ENCODE measurements at places on chromosomes 7 and 10.
A peak's percentile ranks its signal among the peaks of the same experiment; 100 is the strongest.

DNA sequence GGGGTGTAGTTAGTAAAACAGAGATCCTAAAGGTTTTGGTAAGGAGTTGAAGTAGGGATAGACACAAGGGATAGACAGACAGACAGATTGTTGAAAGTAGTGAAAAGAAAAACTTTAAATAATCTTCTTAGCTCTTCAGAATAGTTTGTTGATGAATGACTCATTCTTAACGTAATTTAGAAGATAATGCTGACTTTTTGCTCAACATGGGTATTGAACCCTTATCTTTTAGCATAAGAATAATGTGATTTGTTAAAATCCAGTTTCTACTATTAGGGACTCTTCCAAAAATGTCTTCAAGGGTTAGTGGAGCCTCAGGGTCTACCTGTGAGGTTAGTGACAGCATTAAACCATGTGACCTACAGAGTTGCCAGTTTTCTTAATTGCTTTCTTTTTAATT, 411.2 kb downstream of the ETV1 start:
- no peak for DNase-seq

DNA sequence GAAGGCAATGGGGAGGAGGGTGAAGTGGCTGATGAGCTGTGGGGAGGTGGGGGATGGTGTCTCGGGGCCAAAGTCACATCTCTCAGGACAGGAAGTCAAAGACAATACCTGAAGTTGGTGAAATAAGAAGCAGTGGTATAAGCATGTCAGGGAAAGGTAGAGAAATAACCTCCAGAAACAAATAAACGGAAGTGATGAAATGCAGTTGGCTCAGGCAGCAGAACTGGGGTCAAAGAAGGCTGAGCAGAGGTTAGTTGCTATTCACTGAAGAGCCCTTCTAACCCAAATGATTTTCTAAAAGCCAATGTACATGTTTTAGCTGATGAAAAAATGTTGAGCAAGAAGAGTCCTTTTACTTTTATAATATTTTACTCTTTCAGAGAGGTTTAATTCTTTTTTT, 78.6 kb upstream of the ADRB1 start:
- no peak for DNase-seq

DNA sequence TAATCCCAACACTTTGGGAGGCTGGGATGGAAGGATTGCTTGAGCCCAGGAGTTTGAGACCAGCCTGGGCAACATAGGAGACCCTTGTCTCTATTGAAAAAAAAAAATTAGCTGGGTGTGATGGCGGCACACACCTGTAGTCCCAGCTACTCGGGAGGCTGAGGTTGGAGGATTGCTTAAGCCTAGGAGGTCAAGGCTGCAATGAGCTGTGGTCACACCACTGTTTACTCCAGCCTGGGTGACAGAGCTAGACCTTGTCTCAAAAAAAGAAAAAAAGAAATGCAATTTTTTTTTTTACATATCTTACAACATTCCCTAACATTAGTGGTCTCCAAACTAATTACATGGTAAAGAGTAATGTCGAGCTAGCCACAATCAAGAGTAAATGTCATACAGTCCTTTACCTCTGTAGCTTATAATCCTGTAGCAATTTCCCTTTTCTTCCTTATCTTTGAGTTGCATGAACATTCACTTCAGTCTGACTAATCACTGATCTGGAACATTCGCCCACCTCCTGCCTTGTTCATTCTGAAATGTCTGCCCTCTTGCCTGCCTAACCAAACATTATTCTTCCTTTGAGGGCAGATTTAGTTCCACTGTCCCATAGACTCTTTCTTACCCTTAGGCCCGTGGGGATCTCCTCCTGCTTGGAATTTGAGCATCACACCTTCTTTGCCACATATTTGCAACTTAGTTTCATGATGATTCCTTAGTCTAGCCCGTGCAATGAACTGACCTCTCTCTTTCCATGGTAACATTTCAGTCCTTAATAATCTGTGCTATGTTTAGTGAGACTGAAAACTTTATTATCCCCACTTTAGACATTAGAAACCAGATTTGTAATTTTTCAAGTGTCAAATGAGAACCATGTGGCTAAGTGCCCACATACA, 4.8 kb upstream of the VCL start:
- DNase-seq = no peak

- DNase-seq = no peak
These were observed 248.5 kb downstream of the SFMBT2 start for GRCh38 chr10:7162331-7162730.

DNA sequence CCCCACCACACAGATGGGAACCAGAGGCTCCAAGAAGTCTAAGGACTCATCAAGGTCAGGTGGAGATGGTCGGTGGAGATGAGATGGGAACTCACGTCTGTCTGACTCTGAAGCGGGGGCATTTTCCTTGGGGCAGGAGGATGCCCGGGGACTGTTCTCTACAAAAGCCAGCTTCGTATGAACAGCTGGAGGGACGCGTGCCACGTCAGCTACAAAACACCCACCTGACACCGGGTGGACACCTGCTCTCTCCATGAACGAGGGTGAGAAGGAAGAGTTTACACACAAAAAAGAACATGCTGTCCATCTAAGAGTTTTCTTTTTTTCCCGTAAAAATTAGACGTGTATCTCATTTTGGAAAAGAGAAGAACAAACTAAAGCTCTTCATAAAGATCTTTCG, 47.7 kb downstream of the C10orf143 start:
- DNase-seq = no peak

- DNase-seq = no peak
These were observed 73.4 kb downstream of the NOD1 start for GRCh38 chr7:30405179-30405578.

DNA sequence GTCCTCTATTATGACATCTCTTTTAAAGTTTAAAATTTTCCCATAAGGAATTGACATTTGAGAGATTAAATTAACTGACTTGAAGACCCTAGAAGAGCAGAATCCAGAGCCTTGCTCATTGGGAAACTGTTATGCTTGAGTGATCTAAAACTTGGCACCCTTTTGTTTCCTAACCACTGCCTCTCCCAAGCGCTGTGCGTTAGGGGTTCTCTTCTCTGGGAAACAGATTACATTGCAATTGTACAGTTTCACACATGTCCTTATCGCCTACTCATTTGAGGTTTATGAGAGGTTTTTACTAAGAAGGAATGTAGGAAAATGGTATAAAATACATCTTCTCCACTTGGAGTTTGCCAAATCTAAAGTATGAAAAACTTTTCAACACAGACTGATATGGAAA, 126.8 kb upstream of the AMPH start:
- no peak for DNase-seq

GRCh38 chr10:114995468-114996247, 57.7 kb downstream of the TRUB1 start:
- no peak for DNase-seq

DNA sequence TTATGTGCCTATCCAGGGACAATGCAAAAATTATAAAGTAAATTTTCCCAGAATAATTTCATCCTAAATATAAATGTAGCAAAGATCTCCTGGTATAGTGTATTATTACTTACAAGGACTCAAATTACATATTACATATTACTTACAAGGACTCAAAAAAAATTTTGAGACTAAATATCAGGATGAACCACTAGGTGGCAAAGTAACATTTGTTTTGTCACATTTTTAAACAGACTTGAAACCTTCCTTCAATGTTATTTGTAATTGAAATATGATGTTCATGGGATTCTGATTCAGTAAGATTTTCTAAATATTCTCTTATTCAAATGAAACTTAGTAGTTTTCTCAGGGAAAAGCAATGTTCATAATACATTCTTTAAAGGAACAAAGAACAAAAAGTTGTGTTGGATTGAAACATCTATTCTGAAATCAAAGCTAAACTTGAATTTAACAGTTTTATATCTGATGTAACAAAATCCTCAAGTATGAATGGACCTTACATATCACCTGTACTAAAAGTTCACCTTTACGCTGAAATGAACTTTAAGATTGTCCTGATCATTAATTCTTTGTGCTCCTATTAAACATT, 74.3 kb upstream of the GNAI1 start:
- peak; percentile 42 for DNase-seq

DNA sequence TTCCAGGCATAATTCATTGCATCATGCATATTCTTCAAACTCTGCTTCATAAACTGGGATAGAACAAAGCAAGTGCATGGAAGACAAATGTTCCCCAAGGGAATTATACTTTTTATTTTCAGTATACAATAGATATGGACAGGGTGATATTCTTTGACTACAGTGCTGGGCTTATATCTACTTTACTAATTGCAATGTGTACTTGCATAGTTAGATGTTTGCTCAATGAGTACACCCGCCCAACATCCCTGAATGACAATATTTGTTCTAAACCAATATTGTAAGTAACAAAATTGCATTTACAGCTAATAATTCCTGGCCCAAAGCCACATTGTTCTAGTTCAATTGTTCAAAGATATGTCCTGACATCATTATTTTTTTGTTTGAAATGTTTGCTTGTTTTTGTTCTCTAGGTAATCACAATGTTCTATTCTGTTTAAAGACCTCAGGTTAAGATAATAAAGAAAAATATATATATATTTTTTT, 171.4 kb downstream of the PTN start:
- no peak for DNase-seq

GRCh38 chr10:108521827-108522492, 1357.5 kb upstream of the SORCS1 start:
- no peak for DNase-seq

GRCh38 chr10:53434413-53434812, 661.8 kb upstream of the MBL2 start:
- DNase-seq = no peak

- no peak for DNase-seq
These were observed 142.2 kb downstream of the PLXNA4 start for GRCh38 chr7:132434041-132434440.

- DNase-seq = no peak
These were observed 392.1 kb upstream of the PODXL start for GRCh38 chr7:131948434-131949053.

DNA sequence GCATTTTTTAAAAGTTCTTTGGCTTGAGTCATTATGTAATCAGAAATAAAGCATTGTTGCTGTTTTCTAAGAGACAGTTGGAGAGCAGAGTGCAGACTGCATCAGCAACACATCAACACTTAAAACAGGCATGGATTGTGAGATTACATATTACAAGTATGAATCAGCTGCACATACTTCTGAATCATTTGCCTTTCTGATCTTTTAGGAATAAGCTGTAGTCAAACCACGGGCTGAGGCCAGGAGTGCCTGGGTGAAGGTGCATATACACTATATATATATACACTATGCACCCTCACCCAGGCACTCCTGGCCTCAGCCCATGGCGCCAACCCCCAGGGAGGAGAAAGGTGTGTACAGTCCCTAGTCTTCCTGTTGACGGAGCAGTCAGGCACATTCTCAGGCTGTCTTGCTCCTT, 52.4 kb upstream of the DLX6 start:
- no peak for DNase-seq

DNA sequence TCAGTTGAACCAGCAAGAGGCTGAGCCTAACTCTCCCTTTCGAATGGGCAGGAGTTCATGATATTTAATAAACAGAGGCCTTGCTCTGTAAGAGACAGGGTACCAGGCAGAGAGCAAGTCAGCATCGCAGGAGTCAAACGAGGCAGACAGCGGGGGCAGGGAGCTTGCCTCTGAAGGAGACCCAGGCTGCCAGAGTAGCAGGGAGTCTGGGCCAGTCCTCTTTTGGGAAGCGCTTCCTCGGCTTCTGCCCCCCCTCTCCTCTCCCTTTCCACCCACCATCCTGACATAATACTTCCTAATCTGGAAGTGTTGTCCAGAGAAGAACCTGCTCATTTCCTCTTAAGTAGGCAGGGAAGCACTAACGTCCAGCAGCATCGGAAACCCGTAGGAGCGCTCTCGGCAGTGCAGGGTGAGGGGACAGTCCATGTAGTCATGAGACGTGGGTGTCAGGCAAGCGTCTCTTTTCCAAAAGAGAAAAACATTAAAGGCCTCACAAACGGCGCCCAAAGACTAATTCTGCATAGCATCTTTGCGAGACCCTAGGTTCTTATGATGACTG, 171.1 kb downstream of the EGFR start:
- DNase-seq = no peak

DNA sequence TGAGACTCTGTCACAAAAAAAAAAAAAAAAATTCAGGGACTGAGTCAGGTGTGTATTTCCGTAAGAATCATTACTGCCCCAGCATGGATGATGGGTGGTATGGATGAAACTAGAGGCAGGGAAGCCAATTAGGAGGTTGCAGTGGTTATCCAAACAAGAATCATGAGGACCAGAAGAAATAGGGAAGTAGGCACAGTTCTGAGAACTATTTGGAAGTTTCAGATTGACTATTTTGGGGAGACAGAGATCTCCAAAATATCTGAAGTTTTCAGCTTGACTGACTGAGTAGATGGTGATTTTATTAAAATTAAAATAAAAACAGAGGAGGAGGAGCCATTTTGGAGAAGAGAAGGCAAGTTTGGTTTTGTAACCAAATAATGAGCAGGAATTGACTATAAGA, 119.4 kb upstream of the NRBF2 start:
- no peak for DNase-seq

DNA sequence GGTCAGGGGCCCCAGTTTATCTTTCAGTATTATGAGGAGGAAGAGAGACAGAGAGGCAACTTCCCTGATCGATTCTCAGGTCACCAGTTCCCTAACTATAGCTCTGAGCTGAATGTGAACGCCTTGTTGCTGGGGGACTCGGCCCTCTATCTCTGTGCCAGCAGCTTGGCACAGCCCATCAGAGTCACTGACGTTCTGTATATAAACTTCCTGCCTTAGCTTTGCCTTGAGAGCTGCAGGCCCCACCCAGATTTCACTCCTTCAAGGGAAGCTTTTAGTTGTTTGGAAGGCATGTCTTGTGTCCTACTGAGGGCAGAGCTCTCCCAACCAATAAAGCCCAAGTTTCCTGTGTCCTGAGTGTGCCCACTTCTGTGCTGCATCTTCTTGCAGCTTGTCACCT, 242.5 kb upstream of the PRSS58 start:
- DNase-seq = no peak

- no peak for DNase-seq
These were observed 97.7 kb upstream of the CELF2 start for GRCh38 chr10:10919976-10920375.

DNA sequence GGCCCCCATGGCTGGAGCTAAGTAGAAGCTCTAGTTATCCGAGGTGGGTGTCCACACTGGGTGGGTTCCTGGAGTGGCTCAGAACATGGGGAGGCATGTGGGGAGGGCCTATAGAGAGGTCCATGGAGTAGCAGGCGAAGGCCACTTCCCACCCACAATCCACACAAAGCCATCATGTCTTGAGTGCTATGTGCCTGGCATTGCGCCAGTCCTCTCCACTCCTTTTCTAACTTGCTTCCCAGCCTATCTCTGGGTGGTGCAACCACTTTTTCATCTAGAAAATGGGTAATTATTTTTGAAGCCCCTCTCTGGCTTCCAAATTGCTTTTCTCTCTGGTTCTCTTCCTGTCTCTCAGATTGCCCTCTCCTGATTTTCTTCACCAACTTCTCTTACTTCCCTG, 263.6 kb downstream of the PHTF2 start:
- no peak for DNase-seq

- no peak for DNase-seq
These were observed 798 bp downstream of the ZNF425 start for GRCh38 chr7:149125189-149125862.

Measured in NCI-H1436 (cell line).